ENCODE measurements at places on chromosomes 2 and 18.

- DNase-seq, result no peak
Measured at GRCh38 chr2:46318579-46319460, 21.6 kb downstream of the EPAS1 start.

- no peak for DNase-seq
Measured at GRCh38 chr18:69844656-69845055, 103.0 kb downstream of the CD226 start.

DNA sequence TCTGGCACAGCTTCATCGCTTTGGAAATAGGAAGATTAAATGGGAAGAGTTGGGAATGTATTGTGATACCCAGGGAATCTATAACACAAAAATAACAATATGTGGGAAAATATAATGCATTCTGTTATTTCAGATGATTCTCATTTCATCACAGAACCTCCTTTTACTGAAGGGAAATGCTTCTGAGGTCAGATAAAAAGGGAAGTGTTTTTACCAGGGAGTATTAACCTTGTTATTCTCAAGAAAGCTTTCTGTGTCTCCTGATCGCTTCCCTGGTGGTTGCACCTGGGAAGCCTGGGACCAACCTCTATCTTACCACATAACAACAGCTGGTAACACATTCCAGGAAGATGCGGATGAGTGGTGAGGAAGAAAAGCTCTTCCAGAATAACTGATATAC, 47.2 kb downstream of the SCG2 start:
- DNase-seq, result no peak

DNA sequence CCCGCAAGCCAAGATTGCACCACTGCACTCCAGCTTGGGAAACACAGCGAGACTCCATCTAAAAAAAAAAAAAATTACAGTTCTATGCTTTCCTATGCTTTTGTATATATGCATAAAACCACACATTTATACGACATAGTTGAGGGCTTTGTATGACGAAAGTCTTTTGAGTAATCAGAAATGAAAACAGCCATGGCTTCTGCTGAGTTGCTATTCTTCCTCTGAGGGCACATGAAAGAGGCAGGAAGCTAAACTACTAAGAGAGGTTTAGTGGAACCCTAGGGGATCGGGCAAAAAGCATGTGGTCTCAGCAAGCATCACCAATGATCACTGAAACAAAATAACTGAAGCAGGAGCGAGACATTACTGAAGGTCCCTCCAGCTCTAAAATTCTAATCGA, 99.6 kb downstream of the ZAP70 start:
- no peak for DNase-seq

- DNase-seq, result no peak
Measured at GRCh38 chr2:183214680-183215079, 90.4 kb downstream of the NUP35 start.

DNA sequence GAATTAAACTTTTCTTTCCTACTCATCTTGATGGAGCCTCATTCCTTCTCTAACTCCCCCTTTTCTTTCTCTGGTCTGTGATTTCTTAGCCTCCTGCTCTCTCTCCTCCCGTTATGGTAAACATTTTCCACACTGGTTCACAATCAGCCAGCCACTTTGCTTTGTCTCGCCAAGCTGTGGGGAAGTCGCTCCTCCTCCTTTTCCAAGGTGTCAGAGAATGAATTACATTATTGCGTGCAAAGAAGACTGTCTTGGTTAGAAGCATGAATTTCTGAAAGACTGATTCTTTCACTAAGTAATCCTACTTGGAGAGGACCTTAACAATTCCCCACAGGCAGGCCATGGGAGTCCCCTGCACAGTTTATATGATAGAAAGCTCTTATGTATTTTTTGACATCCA, 46.1 kb downstream of the RASGRP3 start:
- no peak for DNase-seq
